Renal cortical epithelial cell (primary cell): ENCODE measurements at places on chromosomes 7 and 10. TPM values are rescaled to one million over a fixed set of nuclear protein-coding genes. Genes with fewer than 3 reads are reported as not detected.

Gene SAP25
- total RNA-seq, result not detected in 2 replicates

Gene ASB15
- total RNA-seq, result not detected in 2 replicates

DNA sequence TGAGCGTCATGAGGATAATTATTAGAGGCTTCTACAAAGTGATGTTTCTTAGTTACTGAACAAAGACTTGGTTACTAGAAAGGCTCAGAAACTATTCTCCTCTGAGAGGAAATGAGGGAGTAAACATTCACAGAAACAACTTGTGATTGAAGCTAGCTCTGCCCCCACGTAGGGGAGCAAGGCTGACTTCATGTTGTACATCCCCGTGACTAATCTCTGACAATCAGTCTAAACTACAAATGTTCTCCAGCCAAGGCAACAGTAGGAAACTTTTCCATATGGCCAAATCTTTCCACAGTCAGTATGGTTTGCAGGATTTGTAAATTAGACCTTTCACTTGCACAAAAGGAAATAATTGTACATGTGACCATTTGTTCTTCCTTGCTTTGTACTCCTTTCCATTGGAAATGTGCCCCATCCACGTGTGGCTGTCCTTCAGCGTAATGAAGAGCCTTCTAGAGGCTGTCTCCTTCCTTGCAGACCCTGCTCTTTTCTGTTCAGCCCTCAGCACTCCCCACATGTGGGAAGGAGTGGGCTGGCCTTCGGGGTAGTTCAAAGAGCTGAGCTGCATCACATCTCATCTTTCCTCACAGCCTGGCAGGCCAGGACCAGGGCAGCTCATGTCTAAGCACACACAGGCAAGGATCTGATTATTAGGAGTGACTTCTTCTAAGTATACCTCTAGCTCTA lies 93.5 kb downstream of the PCGF5 start:
- DNase-seq, result peak; percentile 63

- no peak for DNase-seq
These were observed 47.2 kb downstream of the TMEM270 start for GRCh38 chr7:73908123-73908611.

DNA sequence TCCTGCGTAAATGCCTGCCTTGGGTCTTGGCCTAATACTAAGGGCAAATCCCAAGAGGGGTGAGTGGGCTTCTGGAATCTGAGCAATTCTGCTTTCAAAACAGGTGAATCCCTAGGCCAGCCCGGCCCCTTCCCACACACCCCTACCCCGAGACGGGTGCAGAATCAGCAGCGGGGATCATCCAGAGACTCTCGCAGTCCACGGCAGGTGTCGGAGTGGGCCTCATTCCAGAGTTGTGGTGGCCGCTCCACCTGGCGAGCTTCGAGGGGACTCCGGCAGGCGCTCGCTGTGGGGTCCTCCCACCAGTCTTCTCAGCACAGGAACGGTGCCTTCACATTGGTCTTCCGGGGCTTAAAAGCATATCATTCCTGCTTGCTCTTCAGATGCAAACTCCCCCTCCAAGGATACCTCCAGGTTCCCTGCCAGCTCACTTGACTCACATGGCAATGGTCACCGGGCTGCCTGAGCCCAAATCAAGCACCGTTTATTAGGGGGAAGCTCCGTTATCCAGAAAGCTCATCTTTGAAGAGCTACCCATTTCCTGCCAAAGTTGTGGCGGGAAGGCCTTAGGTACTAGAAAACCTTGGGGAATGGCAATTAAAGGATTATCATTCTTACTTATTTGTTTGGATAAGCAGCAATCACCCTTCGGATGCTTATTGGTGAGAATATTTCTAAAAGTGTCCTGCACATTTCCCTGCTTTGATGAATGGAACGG lies 67.6 kb downstream of the PRKAG2 start:
- DNase-seq, result no peak

Gene BAMBI
- total RNA-seq, result 10.4 and 12.0 TPM in 2 replicates

Gene DGKI
- 8.0 and 17.5 TPM in 2 replicates for total RNA-seq

GRCh38 chr10:48671914-48672595 lies 12.6 kb upstream of the WDFY4 start:
- no peak for DNase-seq

DNA sequence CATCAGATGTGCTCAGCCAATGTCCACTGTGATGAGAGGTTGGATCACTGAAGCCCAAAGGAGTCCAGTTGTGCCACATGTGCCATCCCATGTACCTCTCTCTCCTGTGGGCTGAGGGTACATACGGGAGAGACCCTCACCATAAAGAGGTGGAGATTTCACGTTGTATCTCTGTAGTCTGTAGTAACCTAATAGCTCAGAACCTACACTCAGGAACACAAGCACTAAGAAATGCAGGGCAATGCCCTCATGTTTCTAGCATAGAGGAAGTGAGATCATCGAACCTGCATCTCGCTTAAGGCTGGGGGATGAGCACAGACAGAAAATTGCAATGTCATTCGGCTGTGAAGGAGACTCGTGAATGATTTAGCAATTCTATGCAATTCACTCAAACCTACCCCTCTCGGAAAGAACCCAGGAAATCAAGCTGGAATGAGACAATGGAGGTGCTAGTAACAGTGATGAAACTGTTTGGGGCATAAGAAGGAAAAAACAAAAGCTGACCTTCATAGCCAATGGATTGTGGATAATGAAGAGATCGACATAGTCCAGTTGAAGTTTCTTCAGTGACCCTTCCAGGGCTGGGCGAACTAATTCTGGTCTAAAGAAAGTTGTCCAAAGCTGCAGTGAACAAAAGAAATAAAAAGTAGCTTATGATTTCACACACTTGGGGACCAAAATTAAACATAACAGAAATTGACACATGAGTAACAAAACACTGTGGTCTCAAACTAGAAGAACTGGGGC lies 80.3 kb upstream of the UCN3 start:
- DNase-seq, result peak; percentile 91

- DNase-seq, result peak; percentile 47
These were observed 32.6 kb downstream of the PDZD8 start for GRCh38 chr10:117342641-117343040.

DNA sequence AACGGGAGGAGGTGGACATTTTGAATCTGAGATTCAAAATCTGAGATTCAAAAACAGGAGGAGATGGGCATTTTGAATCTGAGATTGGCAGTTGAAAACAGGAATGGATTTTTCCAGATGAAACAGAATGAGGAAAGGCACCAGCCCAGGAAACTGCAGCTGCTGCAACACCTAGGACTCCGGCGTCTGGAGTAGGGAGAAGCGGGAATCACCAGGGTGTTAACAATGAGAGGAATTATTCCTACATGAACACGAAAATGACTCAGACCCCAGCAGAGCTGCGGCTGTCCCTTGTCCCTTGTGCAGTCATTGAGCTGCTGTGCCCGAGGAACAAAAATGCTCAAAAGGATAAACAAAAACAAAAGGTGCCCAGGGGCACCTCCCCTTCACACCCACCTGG lies 59.9 kb upstream of the KAT6B start:
- no peak for DNase-seq

DNA sequence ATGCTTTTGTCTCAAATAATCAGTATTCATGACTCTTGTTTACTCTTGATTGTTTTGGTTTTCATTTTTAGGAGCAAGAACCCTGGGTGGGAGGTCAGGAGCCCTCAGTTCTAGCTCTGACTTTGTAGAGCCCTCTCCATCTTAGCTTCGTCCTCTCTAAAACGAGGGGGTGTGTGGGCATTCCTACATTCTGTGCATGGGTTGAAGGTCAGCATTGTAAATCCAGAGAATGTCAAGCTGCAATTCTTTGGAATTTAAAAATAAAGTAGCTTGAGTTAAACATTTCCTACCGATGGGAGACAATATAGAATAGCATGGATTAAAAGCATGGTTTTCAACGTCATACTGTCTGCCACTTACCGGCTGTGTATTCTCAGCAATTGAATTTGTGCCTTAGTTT lies 128.3 kb downstream of the PRPF18 start:
- no peak for DNase-seq

Gene CUBN
- total RNA-seq, result 0.35 and 4.0 TPM in 2 replicates

DNA sequence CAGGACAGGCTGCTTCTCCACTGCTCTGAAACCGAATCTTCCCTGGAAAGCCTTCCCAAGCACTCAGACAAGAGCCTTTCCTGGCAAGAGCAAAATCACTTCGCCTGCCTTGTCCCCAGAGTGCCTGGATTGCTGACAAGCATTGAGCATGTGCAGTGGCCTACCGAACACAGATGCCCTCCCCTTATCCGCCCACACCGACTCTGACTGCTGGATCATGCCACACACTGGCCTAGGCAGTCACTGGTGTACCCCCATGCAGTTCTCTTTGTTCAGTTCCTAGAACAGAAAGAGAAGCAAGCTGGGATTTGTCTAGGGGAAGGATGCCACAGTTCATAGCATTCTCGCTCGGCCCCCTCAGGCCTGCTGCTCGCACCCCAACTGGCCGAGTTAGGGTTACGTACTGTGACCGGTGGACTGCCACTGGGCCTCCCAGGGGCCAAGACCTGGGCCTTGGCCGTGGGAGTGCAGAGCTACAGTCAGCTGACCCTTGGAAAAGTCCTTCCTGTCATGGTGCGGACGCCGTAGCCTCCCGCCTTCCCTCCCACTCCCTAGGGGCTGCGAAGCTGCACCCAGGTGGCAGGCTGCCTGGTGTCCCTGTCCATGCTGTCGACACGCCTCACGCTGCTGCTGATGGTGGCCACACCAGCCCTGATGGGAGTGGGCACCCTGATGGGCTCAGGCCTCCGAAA lies 6.9 kb downstream of the ABCB8 start:
- DNase-seq, result no peak

- DNase-seq, result no peak
These were observed 82.0 kb upstream of the GRB10 start for GRCh38 chr7:50864694-50865093.

Gene EPO
- total RNA-seq, result not detected in 2 replicates

Gene DKK1
- 2.7 and 16.3 TPM in 2 replicates for total RNA-seq

DNA sequence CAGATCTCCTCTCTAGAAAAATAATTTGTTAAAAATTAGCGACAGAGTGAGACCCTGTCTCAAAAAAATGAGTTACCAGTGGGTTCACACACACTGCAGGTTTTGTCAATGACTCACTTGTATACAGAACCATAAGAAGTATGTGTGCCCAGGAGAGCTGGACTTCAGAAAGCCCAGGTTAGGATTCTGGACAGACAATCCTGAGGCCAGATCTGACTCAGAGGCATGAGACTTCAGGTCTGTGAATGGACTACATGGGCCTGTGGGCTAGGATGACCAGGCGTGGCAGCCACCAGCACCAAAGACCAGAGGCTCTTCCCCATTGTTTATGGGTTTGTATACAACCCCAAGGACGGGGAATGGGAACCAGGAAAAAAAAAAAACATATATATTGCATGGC lies 9.3 kb upstream of the ZNF438 start:
- peak; percentile 84 for DNase-seq

- peak; percentile 54 for DNase-seq
These were observed 12.5 kb downstream of the SFRP5 start for GRCh38 chr10:97759158-97759887.

GRCh38 chr7:44796034-44796503 lies 412 bp upstream of the PPIA start:
- no peak for DNase-seq

Gene MEST
- 6.1 and 66.2 TPM in 2 replicates for total RNA-seq

DNA sequence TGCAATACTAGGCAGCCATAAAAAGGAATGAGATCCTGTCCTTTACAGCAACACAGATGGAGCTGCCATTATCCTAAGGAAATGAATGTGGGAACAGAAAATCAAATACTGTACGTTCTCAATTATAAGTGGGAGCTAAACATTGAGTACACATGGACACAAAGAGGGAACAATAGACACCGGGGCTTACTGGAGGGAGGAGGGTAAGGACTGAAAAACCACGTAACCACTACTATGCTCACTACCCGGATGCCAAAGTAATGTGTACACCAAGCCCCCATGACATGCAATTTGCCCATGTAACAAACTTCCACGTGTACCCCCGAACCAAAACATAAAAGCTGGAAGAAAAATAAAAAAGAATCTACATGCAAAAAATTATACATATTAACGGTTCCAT lies 587.0 kb downstream of the PARD3 start:
- DNase-seq, result no peak

Gene STAM
- 15.6 and 37.9 TPM in 2 replicates for total RNA-seq

- DNase-seq, result no peak
These were observed 1.6 kb downstream of the CHST15 start for GRCh38 chr10:124091646-124092249.

Gene SPDYE6
- total RNA-seq, result not detected in 2 replicates

GRCh38 chr7:74575083-74575784 lies 82.3 kb upstream of the GTF2I start:
- DNase-seq, result peak; percentile 87

GRCh38 chr7:151389096-151389767 lies 20.6 kb downstream of the WDR86 start:
- no peak for DNase-seq

DNA sequence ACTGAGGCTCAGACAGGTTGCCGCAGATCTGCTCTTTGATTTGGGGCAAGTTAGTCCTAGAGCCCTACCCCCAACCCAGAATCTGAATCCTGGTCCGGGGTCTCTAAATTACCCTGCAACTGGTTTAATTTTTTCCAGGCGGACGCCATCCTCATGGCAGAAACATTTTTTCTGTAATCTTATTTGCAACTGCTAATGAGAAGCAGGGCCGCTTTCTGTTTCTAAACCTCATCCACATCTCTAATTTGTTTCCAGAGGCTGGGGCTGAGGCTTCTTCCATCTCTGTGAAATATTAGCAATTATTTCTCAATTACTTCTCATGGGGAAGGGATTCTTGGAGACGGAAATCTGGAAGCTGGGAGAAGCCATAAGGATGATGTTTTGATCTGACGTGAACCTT lies 261.6 kb downstream of the RPS24 start:
- DNase-seq, result no peak

GRCh38 chr10:133088179-133088955 lies 643 bp downstream of the ADGRA1 start:
- DNase-seq, result no peak

Gene VSTM4
- 0.35 TPM in 2 replicates for total RNA-seq
